Naive thymus-derived CD4-positive, alpha-beta T cell (primary cell): ENCODE measurements at places on chromosomes 4 and X. TPM values are rescaled to one million over a fixed set of nuclear protein-coding genes. Genes with fewer than 3 reads are reported as not detected.

Gene TMEM185A
- 23.8 TPM for polyA plus RNA-seq

Gene DCAF12L1
- polyA plus RNA-seq, result not detected

Gene NUDT10
- not detected for polyA plus RNA-seq

Gene VEGFC
- not detected for polyA plus RNA-seq

Gene PPM1K
- 64.3 TPM for polyA plus RNA-seq

Gene AVPR2
- polyA plus RNA-seq, result not detected

Gene DDIT4L
- polyA plus RNA-seq, result not detected
